Activated T-cell treated with anti-CD3 and anti-CD28 coated beads, Interleukin-2, amount 50 U/mL, for 72 hours (primary cell): ENCODE measurements at places on chromosomes 1 and 21.

DNA sequence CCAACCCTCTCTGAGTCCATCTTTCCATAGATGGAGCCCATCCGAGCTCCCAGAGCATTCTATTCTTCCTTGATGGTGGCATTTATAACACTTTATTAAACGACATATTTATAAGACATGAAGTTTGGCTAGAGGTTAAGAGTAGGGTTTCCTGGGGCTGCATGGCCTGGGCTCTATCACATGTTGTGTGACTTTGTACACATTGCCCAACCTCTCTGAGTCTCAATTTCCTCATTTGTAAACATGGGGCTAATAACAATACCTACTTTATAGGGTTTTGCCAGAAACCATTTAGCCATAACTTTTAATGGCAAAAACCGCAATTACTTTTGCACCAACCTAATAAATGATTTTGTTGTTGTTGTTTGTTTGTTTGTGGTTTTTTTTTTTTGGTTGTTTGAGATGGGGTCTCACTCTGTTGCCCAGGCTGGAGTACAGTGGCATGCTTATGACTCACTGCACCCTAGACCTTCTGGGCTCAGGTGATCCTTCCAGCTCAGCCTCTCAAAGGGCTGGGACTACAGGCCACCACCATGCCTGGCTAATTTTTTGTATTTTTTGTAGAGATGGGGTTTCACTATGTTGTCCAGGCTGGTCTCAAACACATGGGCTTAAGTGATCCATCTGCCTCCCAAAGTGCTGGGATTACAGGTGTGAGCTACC is 13.9 kb upstream of the ASAP3 start:
- no peak for DNase-seq

- no peak for DNase-seq
Measured at GRCh38 chr1:196550731-196551130, 57.5 kb downstream of the KCNT2 start.

- no peak for DNase-seq
Measured at GRCh38 chr21:16377857-16378256, 648.1 kb downstream of the USP25 start.

- DNase-seq: no peak
Measured at GRCh38 chr1:5430136-5430535, 562.1 kb downstream of the NPHP4 start.
